ENCODE measurements at places on chromosomes 2 and 18.

- DNase-seq = no peak
Measured at GRCh38 chr18:45777393-45777792, 48.1 kb upstream of the SIGLEC15 start.

DNA sequence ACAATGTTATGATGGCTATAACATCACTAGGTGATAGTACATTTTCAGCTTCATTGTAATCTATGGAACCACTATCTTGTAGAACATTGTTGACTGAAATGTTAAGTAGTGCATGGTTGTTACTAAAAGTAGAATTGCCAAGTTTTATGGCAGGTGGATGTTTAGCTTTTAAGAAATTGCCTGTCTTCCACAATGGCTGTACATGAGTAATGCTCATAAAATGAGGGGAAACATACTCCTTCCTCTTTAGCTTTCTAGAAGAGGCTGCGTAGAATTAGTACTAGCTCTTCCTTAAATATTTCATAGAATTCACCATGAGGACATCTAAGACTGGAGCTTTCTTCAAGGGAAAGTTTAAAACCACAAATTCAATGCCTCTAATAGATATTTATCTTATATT is 161.0 kb downstream of the TPGS2 start:
- no peak for DNase-seq

DNA sequence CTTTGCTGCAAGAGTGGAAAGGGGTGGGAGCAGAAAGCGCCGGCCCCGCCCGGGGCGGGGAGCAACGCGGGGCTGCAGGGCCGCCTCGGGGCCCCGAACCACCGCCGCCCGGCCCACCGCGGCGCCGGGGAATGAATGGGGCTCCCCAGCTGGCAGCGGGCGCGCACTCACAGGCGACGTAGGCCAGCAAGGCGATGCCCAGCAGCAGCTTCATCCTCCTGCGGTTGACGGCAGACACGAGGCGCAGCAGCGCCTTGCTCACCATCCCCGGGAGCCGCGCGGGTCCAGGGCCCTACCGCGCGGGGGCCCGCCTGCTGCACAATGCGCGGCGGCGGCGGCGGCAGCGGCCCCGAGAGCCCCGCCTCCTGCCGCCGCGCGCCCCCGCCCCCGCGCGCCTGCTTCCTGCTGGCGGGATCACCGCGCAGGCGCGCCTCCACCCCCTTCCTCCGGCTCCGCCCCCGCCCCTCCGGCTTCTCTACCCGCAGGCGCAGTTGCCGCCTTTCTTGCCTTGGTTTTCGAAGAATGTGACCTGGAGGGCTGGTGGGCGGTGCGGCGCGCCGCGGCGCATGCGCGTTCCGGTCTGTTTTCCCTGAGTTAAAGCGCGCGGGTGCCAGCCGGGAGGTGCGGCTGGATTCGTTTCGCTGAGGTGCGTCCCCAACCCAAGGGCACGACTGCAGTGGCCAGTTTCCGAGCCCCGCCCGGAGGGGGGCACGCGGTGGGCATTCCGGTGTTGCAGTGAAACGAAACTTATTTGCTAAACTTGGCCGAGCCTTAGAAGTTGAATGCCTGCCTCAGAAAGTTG is at the start of gene UXS1:
TSS of gene UXS1 (minus strand) at position 325 of the 802 bp plus-strand sequence. CDS start at position 265, 60 bp downstream.
- peak; percentile 98 for DNase-seq

GRCh38 chr2:33202641-33203522 is 256.1 kb downstream of the LTBP1 start:
- no peak for DNase-seq

DNA sequence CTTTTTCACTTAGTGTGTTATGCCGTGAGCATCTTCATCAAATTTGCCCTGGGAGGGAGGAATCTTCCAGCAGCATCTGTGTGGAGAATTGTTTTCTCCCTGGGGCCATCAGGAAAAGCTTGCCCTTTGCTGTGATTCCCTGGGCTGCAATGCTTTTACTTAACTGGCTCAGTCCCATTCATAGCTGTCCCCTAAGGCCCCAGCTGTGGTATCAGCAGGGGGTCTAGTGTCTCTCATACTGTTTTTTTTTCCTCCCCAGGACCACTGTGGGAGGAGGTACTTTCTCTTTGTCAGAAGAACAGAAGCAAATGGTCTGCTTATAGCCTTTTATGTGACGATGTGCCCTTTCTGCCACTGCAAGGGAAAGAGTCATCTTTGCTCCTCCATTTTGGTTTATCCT is 176.8 kb upstream of the CELF4 start:
- DNase-seq = no peak

Measured in stimulated activated CD4-positive, alpha-beta T cell treated with anti-CD3 and anti-CD28 coated beads, Interleukin-4, amount 100 ng/mL, for 4 hours (primary cell).